ENCODE measurements at places on chromosomes 11 and 22.

- no peak for DNase-seq
Observed at GRCh38 chr22:28674121-28674563, 5.5 kb downstream of the TTC28 start.

- no peak for DNase-seq
Observed at GRCh38 chr11:58745705-58746364, 14.1 kb upstream of the GLYAT start.

DNA sequence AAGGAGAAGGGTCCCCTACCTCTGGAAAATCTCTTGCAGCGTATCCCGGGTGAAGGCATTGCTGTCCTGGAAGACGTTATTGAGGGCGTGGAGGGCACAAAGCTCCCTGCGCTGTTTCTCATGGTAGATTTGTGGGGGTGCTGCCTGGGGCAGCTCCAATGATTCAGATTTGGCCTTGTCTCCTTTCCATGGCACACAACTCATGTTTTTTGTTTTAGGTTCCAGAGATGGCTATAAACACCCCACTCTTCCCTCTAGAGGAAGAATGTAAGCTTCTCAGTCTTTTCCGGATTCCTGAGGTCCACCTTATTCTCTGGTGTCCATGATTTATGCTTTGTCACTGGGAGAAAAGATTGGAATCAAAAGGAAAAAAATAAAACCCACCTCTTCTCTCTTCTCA is 959 bp downstream of the JOSD1 start:
- DNase-seq = no peak

- no peak for DNase-seq
Observed at GRCh38 chr11:122031813-122032212, 84.2 kb downstream of the BLID start.
